ENCODE measurements at places on chromosomes 12 and 14.
A peak's percentile ranks its signal among the peaks of the same experiment; 100 is the strongest.

DNA sequence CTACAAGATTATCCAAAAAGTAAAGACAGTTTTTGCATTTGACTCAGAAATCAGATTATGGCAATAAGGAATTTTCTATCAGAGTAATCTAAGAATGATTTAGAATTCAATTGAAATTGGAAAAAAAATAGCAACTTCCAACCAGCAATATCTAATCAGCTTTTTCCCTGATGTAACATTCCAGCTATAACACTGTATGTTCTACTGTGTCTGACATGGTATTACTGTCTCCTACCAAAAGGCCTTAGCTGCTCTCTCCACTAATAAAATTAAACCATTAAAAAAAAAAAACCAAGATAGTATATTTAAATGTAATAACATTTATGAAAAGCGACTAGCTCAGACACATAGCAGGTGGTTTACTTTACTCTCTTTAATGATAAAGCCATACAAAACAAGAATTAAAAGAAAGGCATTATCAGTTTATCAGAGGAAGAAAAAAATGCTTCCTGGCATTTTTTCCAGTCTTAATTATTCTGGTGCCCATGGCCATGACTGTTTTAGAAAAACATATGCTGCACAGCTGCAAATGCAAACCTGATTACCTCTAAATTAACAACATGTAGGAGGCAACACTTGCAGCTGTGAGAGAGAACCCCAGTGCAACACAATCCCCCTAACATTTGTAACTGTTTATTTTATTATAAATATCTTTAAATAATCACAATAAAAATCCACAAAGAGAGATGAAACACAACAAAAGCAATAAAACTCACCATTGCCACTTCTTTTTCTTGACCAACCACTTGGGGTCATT is 28.8 kb downstream of the PHLDA1 start:
- DNase-seq, result no peak

GRCh38 chr14:34387974-34388516 is 74.0 kb downstream of the SPTSSA start:
- DNase-seq, result no peak

DNA sequence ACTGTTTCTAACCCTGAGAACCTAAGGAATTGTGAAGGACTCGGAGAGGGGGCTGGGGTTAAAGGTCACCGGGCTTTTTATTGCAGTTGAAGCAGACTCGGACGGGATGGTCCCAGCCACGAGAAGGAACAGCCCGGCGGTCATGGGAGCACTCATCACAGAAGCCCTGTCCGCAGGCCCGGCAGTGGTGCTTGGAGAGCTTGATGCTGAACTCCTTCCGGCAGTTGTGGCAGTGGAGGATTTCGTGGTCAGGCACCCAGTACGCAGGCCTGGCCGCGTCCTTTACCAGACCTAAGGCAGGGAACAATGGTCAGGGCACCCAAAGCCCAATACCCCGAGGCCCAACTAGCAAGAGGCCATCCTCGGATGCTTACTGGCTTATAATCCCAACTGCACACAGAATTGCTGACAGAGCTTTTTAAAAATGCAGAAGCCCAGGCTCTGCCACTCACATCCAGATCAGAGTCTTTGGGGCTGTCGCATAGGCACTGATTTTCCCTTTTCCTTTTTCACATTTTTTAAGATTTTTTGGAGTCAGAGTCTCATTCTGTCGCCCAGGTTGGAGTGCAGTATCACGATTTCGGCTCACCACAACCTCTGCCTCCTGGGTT is 44.7 kb downstream of the DCAF4 start:
- DNase-seq, result no peak

- DNase-seq, result no peak
Observed at GRCh38 chr12:96889273-96889933, 17.7 kb upstream of the NEDD1 start.

- no peak for DNase-seq
Observed at GRCh38 chr12:52221912-52222457, 11.1 kb upstream of the KRT7 start.

- no peak for DNase-seq
Observed at GRCh38 chr14:85156319-85156718, 373.6 kb upstream of the FLRT2 start.

DNA sequence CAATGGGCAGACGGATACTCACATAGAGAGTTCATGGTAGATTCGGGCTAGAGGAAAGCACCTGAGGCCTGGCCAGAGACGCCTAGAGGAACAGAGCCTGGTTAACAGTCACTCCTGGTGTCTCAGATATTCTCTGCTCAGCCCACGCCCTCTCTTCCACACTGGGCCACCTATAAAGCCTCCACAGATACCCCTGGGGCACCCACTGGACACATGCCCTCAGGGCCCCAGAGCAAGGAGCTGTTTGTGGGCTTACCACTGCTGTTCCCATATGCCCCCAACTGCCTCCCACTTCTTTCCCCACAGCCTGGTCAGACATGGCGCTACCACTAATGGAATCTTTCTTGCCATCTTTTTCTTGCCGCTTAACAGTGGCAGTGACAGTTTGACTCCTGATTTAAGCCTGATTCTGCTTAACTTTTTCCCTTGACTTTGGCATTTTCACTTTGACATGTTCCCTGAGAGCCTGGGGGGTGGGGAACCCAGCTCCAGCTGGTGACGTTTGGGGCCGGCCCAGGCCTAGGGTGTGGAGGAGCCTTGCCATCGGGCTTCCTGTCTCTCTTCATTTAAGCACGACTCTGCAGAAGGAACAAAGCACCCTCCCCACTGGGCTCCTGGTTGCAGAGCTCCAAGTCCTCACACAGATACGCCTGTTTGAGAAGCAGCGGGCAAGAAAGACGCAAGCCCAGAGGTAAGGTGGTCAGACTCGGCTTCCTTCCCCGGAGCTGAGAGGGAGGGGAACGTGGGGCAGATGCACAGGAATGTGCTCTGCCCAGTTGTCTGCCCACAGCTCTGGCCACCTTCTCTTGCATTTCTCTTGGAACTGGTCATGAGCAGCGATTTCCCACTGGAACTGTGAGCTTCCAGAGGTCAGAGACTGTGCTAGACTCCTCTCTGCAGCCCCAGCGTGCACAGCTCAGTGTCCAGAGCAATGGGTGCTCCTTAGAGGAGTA is at the start of gene CD4:
Gene CD4, plus strand, starts transcription at position 557 of the 953 bp plus-strand sequence. CDS start 10,611 bp downstream, outside the sequence.
- DNase-seq, result peak; percentile 73
